NCI-H1930 (cell line): ENCODE measurements at places on chromosomes 12 and 14.

DNA sequence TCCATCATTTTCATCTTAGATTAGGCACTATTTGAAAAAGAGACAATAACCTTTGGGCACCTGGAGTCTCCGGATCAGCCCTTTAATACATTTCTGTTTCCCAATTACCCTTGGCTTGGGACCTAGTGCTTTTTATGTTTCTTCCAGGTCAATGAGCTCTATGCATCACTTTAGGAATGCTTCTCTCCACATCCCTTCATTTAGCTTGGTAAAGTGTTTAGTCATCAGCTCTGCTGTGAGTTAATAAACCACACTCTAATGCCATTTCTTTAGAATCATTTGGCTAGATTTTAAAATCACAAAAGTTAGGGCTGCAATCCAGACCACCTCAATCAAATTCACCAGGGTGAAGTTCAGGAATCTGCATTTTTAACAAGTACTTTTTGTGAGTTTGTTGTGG lies 41.7 kb downstream of the RASSF9 start:
- DNase-seq = no peak

- no peak for DNase-seq
These were observed 9.8 kb downstream of the CCER1 start for GRCh38 chr12:90945070-90945649.

DNA sequence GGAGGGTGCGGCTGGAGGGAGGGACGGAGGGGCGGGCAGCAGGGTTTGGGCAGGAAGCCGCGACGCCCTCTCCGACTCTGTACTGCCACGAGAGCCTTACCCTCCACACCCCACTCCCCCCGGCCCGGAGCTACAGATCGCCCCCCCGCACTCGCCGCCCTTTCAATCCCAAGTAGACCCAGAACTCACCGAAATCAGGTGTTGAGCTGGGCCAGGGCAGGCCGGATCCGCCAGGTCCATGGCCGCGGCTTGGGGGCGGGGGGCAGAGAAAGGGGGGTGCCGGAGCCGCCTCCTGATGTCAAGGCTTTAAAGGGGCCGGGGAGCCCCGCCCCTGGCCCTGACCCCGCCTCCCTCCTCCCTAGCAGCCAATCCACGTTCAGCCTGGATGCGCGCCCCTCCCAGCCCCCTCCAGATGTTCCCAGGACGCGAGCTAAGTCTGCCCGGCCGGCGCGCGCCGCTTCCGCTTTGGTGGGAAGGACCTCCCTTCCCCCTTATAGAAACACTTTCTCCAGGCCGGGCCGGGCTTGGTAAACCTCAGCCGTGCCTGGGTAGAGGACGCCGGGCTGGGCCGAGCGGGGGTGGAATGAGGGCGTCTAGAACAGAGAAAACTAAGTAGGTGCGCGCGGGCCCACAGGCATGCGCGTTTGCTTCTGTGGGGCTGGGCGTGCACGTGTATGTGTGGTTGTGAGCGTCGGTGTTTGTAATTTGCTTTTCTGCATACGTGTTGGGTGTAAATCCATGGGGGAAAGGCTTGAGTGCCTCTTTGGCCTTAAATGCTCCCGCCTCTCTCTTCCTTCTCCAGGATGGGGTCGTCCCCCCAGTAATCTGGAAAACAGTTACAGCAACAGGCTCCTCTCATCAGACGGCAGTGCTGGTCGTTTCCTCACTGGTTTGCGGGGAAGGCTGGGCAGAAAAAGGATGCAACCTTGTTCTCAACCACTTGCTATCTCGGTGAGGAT lies at the start of gene NCKAP5L:
TSS of gene NCKAP5L (minus strand) at position 281 of the 959 bp plus-strand sequence. CDS start 24,369 bp downstream, outside the sequence.
- DNase-seq = peak; percentile 85

- no peak for DNase-seq
These were observed 42.5 kb downstream of the GALNT9 start for GRCh38 chr12:132286912-132287311.

DNA sequence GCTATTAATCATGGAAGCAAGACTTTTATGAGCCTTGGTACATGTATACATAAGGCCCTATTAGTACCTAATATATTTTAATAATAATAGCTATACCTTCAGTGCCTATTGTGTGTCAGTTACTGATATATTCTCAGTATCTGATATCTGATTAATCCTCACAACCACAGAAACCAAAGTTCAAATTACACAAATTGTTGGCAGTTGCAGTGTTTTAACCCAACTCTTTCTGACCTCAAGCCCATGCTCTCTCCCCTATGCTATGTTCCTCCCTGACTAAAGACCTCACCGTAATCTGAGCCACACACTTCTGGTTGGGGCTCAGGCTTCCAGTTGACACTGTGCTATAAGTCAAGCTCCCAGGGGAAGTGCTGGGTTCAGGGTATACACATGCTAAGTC lies 214.4 kb downstream of the SPTSSA start:
- no peak for DNase-seq

- no peak for DNase-seq
These were observed 12.5 kb downstream of the AHNAK2 start for GRCh38 chr14:104965561-104966231.

GRCh38 chr12:131487388-131488124 lies 223.3 kb upstream of the SFSWAP start:
- DNase-seq = no peak

- DNase-seq = no peak
These were observed 10.3 kb upstream of the SERPINA3 start for GRCh38 chr14:94601884-94602391.

DNA sequence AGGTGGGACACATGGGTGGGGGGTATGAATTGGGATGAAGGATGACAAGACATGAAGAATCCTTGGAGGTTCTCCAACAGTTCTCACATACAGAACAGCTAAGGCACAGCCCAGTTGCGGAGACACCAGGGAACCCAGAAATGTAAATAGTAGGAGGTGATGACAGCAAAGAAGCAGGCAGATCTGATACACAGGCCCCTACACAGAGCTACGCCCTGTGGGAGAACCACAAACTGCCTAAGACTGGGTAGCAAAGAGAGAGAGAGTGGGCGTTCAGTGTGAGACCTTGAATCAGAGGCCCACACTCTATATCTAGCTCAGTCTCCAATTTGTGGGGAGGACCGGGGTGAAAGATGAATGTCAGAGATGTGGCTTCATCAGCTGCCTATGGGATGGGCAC lies 9.5 kb upstream of the NUMB start:
- no peak for DNase-seq

- no peak for DNase-seq
These were observed 77.6 kb upstream of the PARP11 start for GRCh38 chr12:3950714-3951320.

- DNase-seq = no peak
These were observed 158.4 kb upstream of the PLXNC1 start for GRCh38 chr12:93989949-93990348.

GRCh38 chr14:96795109-96795828 lies 1.9 kb upstream of the VRK1 start:
- no peak for DNase-seq

DNA sequence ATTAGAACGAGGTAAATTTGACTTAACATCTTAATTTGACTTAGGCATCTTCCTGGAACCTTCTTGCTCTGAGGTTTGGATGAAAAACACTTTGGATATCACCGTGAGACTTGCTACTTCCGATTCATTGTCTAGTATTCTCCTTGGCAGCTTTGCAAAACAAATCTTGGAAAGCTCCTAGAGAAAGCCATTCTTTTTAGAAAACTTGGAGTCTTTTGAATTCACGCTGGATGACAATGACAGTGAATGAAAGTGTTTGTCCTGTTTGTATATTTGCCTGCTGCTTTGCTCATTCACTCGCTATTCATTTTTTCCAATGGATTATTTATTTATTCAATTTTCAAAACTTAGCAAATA lies 222.1 kb upstream of the HMGA2 start:
- no peak for DNase-seq

GRCh38 chr12:117069926-117070900 lies 29.0 kb downstream of the TESC start:
- DNase-seq = no peak

GRCh38 chr12:111686574-111687105 lies 787 bp downstream of the ACAD10 start:
- no peak for DNase-seq

- no peak for DNase-seq
These were observed 194.1 kb downstream of the BTG1 start for GRCh38 chr12:91951571-91951970.

GRCh38 chr12:124428792-124429281 lies 133.9 kb downstream of the RFLNA start:
- no peak for DNase-seq

DNA sequence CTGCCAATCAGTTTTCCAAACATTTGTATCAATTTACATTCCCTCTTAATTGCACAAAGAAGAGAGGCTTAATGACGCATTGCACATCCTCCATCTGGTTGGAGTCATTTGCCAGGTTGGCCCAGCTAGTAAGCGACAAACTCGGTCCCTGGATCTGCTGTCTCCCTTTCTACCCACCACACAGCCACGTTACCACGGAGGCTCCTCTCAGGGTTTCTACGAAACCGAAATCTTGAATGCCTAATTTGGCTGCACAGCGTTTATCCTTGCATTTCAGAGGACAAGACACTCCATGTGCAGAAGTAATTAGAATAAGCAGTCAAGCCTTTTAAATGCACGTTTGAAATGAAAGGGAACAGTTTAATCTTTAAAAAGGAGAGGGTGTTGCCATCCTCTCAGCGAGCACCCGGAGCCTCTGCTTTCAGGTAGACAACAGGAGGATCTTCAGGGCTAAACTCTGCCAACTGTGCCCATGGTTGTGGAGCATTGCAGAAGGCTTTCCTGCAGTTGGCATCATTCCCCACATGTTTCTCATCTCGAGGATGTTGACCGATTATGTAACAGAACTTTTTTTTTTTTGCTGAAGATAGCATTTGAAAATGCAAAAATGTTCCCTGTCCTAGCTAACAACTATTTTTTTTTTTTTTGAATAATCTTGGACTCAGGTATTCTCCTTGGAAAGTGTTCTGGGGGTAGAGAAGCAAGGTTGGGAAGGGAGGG lies 37.8 kb downstream of the SLC24A4 start:
- DNase-seq = no peak

- DNase-seq = no peak
These were observed 35.2 kb downstream of the TDG start for GRCh38 chr12:104000807-104001434.

GRCh38 chr12:95205016-95205624 lies 12.1 kb downstream of the FGD6 start:
- no peak for DNase-seq

GRCh38 chr14:99280852-99281251 lies 8.9 kb upstream of the BCL11B start:
- no peak for DNase-seq

- no peak for DNase-seq
These were observed 34.9 kb downstream of the PPHLN1 start for GRCh38 chr12:42360747-42361403.
